Right lobe of liver (tissue), 6 donors: ENCODE measurements at places on chromosomes 3 and 15. TPM values are rescaled to one million over a fixed set of nuclear protein-coding genes. Genes with fewer than 3 reads are reported as not detected.

- no peak overlapping the region for H3K4me3 ChIP-seq
- H3K27me3 ChIP-seq = no peaks in the 10 kb centered on the region
- H3K4me1 ChIP-seq = no peaks in the 10 kb centered on the region
These were observed 232.3 kb upstream of the MRPL3 start for GRCh38 chr3:131735116-131735515.

GRCh38 chr15:66359740-66360139 is 3.3 kb upstream of the TIPIN start:
- no peaks in the 10 kb centered on the region for H3K27me3 ChIP-seq
- H3K4me3 ChIP-seq = no peak overlapping the region

DNA sequence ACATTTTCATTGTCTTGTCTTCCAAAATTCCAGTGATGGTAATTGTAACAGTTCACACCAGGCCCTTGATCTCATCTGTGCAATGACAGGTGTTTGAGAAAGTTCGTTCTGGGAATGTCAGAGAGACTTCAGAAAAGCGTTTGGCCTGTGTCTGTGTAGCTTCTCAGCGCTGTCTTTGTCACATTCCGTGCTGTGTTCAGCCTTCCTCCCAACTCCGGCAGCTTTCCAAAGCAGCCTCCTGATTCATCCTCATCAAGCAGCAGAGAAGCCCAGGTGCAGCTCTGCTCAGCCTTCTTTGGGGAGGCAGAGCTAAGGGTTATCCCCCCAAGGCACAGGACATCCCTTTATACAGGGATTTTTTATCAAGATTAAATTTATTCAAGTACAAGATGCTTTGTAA is 494.0 kb upstream of the SUCLG2 start:
- no peak overlapping the region for H3K4me3 ChIP-seq
- no peaks in the 10 kb centered on the region for H3K27me3 ChIP-seq
- no peaks in the 10 kb centered on the region for H3K36me3 ChIP-seq
- no peak overlapping the region for H3K27ac ChIP-seq

DNA sequence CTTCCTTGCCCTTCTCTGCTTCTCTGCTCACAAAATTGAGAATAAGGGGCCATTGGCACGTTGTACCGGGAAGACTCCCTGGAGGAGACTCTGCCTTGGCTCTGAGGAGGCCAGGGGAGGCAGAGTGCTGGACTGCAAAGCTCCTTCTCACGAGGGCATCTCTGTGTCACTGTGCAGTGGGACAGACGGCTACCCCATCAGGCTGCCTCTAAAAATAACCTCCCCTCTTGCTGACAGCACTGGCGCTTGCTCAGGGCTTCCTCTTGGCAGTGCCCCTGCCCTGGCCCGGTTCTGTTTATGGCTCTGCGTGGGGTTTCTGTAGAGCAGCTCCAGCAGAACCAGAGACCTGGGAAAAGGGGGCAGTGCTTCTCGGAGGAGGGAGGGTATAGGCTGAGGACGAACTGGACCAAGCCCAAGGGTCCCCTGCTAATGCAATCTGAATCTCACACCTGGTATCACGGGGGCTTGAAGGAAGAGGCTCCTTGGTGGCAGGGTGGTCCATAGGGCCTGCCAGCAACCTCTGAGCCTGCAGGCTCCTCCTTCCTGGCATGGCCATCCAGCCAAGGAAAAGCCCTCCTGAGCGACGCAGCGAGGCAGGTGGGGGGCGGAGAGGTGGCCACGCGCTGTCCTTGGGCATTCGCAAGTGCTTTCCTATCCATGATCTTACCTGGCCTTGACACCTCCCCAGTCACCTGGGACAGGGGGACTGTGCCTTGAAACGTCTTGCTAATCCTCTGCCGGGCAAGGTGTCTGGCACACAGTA is 63.3 kb upstream of the TLE3 start:
- no peaks in the 10 kb centered on the region for H3K36me3 ChIP-seq
- H3K4me3 ChIP-seq = no peak overlapping the region
- no peaks in the 10 kb centered on the region for H3K27me3 ChIP-seq
- H3K4me1 ChIP-seq = no peaks in the 10 kb centered on the region

Gene ADAMTS7
- total RNA-seq = 0.99 TPM

GRCh38 chr3:64642327-64643151 is 45.3 kb downstream of the ADAMTS9 start:
- no peak overlapping the region for H3K27ac ChIP-seq
- no peaks in the 10 kb centered on the region for H3K27me3 ChIP-seq
- H3K4me3 ChIP-seq = no peak overlapping the region
- no peaks in the 10 kb centered on the region for H3K36me3 ChIP-seq
- H3K4me1 ChIP-seq = no peaks in the 10 kb centered on the region
- DNase-seq = no peak

- H3K4me1 ChIP-seq = no peaks in the 10 kb centered on the region
- no peaks in the 10 kb centered on the region for H3K36me3 ChIP-seq
- H3K27ac ChIP-seq = no peak overlapping the region
- no peak overlapping the region for H3K4me3 ChIP-seq
- H3K27me3 ChIP-seq = no peaks in the 10 kb centered on the region
- no peak for DNase-seq
These were observed 496.0 kb upstream of the THBS1 start for GRCh38 chr15:39084674-39085530.

DNA sequence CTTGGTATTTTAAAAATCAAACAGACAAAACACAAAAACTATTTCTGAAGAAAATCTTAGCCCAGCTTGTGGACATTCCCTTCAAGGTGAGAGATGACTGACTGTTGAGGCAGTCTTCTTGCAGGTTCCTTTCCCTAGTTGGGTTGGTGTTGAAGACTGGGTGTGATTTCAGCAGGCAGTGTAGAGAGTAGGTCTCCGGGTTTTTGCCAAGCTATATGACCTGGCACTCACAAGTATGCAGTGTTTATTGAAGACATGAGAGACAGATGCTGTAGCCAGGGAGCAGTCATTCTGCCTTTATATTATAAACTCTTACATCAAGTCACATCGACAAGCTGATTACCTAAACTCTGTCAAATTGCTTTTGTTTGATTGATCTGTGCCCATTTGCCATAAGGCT is 17.5 kb downstream of the SENP8 start:
- H3K4me3 ChIP-seq = no peak overlapping the region
- H3K27me3 ChIP-seq = no peaks in the 10 kb centered on the region
- no peaks in the 10 kb centered on the region for H3K36me3 ChIP-seq
- no peaks in the 10 kb centered on the region for H3K4me1 ChIP-seq

Gene NPAP1
- not detected for total RNA-seq
